ENCODE measurements at places on chromosomes 16 and 17.

- no peak for DNase-seq
These were observed 78.0 kb downstream of the ANKFN1 start for GRCh38 chr17:56231252-56231651.

- no peak for DNase-seq
These were observed 22.1 kb downstream of the TRIM25 start for GRCh38 chr17:56891751-56892150.

GRCh38 chr16:508884-509736, 18.4 kb upstream of the CAPN15 start:
- DNase-seq = no peak

- DNase-seq = no peak
These were observed 116.8 kb downstream of the WSCD1 start for GRCh38 chr17:6186998-6187397.

DNA sequence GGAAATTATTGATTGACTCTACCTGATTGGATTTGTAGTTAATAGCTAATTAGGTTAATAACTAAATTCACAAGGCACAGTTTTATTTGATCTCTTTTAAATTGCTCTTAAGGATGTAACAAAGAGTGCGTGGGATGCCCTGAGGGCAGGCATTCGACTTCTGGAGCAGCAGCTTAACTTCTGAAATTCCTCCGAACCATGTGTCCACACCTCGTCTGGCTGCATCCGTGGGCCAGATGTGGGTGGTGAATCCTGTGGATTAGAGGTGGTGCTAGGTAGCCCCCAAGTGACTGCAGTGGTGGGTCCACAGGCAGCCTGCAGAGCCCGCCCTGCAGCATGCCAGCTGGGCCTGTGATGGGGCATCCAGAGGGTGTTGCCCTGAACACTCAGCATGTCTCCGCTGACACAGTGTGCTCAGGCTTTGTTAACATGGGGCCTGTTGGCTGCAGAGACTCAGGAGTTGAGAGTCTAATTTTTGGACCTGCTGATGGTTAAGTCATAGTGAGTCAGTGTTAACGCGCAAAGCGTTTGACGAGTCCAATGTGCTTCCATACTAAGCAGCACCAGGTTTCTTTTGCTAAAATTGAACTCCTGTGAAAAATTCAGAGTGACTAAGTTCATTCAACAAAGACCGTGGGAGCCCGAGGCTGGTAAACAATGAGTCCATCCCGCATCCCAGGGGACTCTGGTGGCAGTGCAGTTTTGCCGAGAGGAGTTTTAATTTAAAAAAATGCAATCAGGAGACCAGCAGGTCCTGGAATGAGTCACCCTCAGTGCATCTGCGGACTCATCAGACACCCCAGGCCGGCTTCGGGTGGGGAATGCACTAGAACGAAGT, 3.8 kb upstream of the NPB start:
- peak; percentile 83 for DNase-seq

DNA sequence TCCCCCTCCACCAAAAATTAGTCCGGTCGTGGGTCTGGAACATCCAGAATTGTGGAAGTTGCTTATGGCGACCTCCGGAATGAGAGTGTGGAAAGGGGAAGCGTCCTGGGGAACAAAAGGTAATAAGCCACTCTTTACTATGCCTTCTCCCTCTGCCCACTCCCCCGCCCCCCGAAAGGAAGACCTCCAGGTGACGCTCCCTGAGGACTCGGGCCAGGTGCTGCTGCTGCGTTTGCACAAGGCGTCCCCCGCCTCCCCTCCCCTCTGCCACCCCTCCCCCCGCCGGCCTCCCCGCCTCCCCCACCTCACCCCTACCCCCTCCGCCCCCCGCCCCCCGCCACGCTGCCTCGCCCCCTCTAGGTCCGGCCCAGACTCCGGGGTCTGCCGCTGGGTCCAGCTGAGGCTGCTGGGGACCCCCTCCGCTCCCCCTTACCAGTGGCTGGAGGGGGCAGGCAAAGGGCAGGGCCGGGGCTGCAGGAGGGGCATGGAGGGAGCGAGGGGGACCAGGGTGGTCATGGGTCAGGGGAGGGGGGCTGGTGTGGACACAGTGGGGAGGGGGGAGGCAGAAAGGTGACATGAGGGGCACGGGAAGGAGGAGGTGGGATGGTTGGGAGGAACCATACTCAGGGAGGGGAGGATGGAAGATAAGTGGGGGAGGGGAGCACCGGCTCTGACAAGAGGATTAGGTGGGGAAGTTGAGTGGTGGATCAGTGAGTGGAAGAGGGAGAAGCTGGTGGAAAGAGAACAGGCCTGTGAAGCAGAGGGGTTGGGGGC, 23.6 kb downstream of the ALOX12B start:
- DNase-seq = no peak

DNA sequence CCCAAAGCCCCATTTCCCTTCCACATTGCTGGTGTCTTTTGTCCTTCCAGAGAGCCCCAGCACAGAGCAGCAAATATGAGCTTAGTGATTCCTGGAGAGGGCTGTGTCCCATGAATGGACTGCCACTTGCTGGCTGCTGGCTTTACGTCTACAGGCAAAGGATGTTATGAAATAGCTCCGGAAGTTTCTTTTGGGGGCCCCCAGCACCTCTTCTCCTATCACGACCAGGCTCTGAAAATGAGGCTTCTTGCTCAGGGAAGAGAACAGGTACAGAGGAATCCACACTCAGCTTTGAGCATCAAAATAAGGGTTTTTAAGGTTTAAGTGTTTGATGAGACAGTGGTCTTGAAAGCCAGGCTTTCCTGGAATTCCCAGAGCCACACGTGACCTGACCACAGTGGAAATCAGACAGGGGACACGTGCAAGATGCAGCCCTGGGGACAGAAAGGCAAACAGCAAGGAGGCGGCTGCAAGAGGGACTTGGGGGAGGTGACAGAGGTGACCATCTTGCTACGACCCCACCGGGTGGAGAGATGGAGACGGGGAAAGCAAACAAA, 58.1 kb downstream of the ZDHHC7 start:
- no peak for DNase-seq

- DNase-seq = no peak
These were observed 122.0 kb downstream of the CLEC16A start for GRCh38 chr16:11066261-11066870.

- DNase-seq = no peak
These were observed 4.1 kb downstream of the FOXJ1 start for GRCh38 chr17:76137001-76137350.

- DNase-seq = no peak
These were observed 45.8 kb upstream of the SLC38A10 start for GRCh38 chr17:81340607-81341515.

DNA sequence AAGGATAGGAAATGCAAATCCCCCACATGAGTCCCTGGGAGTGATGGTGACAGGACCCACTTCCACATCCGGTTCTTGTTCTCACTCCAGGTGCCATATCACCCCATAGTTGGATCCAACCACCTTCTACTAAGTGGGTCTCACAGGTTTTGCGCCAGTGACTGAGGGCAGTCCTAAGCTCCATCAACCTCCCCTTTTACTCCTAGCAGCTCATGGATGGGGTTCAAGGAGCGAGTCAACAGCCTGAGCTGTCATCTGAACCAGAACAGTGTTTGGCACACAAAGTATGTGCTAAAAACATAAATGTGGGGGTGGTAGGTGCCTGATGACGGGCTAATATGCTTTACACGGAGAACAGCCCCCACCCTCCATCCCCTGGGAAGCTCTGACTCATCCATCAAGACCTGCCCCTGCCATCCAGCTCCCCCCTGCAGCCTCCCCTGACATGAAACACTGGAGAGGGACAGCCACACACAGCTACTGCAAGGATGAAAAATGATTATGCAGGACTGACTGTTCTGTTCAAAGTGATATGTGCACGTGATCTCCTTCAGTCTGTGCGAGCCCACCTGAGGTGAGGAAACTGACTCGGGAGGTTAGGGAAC, 143.2 kb upstream of the CDH5 start:
- DNase-seq = no peak

DNA sequence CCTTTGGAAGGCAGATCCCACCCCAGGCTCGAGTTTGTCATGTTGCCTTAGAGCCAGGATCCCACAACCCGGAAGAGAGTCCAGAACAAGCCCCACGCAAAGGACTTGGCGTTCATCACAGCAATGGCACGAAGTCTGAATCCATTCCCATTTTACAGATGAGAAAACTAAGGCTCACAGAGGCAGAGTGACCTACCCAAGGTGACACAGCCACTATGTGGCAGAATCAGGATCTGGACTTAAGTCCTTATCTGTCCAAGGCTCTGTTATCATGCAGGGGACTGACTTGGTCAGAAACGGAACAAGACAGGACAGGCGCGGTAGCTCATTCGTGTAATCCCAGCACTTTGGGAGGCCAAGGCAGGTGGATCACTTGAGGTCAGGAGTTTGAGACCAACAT, 86.5 kb downstream of the GSG1L start:
- no peak for DNase-seq

GRCh38 chr16:9874219-9874618, 308.0 kb downstream of the GRIN2A start:
- DNase-seq = no peak

DNA sequence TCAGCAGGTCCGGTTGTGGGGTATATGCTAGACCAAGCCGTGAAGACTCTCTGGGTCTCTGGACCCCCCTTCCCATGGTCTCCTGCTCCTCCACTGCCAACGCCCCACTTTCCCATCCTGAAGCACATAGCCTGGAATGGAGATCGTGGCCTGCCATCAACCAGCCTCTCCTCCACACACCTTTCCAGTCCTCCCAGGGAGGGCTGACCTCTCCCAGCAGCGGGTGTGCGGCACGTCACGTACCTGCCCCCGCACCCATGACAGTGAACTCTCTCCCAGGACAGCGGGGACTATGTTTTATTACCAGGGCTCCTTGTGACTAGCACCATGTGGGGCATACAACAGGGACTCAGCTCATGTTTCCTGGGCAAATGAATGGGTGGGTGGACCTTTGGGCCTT, 1.8 kb downstream of the PRM3 start:
- no peak for DNase-seq

DNA sequence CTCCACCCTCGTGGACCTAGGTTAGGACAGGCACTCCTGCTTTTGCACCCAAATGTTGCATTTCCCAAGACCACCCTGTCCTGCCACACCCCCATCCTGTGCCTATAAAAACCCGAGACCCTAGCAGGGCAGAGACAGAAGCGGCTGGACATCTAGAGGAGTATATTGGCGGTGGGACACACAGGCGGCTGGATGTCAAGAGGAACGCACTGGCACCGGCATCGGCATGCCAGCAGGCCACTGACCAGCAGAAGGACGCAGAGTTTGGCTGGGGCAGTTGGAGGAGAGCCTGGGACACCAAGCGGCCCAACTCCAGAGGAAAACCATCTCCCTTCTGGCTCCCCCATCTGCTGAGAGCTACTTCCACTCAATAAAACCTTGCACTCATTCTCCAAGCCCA, 14.7 kb upstream of the WFIKKN2 start:
- no peak for DNase-seq

- no peak for DNase-seq
These were observed 166.4 kb downstream of the COPRS start for GRCh38 chr17:31692632-31693031.

DNA sequence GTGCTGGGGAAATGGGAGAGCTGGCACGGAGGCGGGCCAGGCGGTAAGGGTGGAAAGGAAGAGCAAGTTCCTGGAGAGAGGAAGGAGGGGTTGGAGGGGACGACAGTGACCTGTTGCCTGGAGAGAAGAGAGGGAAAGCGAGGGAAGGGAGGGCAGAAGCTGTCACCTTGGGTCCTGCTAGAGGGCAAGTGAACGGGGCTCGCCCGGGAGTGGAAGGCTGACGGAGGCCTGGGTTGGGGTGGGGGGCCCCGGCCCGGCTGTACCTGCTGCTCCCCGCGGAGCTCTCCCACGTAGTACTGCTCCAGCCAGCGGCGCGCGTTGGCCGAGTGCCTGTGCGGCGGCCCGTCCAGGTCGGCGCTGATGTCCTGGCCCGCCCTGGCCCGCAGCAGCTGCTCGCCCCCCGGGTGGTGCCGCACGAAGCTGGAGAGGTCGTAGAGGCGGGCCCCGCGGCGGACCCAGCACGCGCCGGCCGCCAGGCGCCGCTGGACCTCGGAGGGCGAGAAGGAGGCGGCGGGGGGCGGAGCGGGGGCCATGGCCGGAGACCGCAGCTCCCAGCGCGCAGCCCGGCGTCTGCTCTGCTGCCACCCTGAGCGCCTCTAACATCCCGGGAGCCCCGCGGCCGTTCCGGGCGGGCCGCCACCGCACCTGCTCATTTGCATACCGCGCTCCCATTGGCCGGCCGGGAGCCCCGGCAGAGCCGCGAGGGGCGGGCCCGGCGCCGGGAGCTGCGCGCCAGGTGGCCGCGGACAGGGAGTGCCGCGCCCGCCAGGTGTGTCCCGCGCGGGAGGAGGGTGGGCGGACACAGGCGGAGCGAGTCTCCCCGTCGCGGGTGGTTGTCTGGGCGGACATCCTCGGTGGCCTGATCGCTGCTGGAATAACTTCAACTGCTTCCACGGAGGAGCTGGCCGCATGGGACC, at the start of gene FA2H:
FA2H (minus strand) TSS at position 598 of the 917 bp plus-strand sequence; CDS start at position 533, 65 bp downstream.
- no peak for DNase-seq

DNA sequence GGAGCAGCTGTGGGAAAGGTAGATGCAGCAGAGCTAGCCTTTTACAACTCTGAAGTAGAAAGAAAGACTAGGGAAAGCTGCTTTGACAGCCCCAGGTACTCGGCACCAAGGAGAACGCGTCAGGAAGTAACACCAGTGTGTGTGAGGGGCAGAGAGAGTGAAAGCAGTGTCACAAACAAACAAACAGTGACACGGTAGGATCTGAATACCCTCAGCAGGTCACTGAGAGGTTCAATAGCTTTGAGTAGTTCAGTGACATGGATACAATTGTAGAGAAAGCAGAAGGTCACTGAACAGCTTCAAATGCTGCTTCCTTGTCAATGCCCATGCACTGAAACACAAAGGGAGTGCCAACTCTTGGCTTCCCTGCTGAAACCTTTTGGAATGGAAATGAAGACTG, 150.3 kb upstream of the C17orf78 start:
- no peak for DNase-seq

GRCh38 chr16:14632693-14633569, at the start of gene BFAR:
TSS of gene BFAR (plus strand) at chr16:14632951. CDS start at chr16:14644347, 11,396 bp downstream.
- peak; percentile 84 for DNase-seq

DNA sequence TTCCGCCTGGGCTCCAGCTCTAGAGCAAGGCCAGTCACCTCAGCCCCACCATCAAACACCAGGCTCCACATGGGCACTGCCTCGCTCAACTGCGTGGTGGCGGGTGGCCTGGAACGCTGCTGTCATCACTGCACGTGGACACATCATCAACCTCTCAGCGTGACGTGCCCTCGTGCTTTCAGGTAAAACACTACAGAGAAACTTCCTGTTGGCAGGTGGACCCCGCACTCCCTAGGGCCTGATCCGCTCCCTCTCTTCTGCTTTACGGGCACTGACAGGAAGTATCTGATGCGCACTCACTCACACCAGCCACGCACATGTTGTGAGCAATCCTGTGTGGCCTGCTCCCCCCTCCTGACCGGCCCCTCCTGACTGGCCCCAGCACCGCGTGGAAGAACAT, 87.4 kb downstream of the ANKRD11 start:
- no peak for DNase-seq

DNA sequence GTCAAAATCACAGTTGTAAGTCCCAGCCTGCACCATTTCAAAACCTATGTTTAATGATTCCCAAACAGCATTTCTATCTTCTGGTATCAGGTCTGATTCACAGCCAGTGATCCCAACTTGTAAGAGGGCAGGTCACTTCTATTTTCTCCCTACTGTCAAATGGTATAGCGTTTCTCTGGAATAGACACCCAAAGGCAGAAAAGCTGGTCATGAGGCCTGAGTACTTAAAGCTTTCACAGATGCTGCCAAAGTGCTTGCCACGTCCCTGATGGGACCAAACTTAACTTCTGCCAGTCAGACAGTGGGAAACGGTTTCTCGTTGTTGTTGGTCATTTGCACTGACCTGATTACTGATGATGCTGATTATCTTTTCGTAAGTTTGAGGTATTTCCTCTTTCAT, 43.4 kb downstream of the CYTH1 start:
- no peak for DNase-seq

Measured in amniotic stem cell (primary cell).